ENCODE measurements at places on chromosomes 11 and 22. TPM values are rescaled to one million over a fixed set of nuclear protein-coding genes. Genes with fewer than 3 reads are reported as not detected.
A peak's percentile ranks its signal among the peaks of the same experiment; 100 is the strongest.

- DNase-seq, result peak; percentile 55
Measured at GRCh38 chr11:126716456-126717083, 284.0 kb downstream of the KIRREL3 start.

DNA sequence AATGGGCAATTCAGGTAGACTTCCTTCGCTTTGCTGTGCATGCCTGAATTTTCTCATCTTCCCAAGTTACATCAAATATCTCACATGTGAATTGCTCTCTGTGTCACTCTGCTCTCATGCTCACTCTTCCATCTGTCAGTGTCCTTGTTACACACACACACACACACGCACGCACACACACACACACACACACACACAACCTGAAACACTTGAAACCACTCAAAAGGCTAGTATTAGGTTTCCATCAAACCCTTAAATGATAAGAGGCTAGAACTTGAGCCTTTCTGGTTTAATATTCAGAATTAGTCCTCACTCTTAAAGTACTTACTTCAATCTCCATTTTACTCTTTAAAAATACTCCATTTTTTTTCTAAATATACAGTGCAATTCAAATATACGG lies 282.4 kb downstream of the C11orf87 start:
- no peak for DNase-seq

DNA sequence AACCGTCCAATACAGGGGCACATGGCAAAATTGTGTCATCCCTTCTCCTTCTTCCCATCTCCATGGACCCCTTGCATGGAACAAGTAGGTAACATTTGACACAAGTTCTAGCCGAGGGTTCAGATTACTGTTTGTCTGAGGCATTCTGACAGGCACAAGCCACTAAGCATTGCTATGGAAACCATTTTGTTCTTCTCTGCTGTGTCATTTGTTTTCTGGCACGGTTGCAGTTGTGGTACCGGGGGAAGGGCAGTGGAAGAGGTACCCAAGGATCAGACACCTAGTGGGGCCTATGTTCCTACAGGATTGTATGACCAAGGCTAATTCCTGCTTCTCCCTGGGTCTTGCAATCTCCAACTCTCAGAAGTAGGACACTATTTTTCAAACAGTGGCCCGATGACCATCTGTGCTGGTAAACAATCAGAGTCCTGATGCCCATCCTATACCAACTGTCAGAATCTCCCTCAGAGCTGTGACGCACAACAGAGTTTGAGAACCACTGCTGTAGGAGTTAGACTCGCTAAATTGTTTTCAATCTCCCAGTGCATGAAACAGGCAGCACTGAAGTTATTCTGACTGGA lies 69.3 kb downstream of the KCNC1 start:
- no peak for DNase-seq

GRCh38 chr11:33552756-33553155 lies 147.9 kb downstream of the C11orf91 start:
- no peak for DNase-seq

- DNase-seq, result no peak
Measured at GRCh38 chr11:86861810-86862209, 61.5 kb downstream of the PRSS23 start.

GRCh38 chr11:128512474-128512996 lies 74.8 kb downstream of the ETS1 start:
- no peak for DNase-seq

DNA sequence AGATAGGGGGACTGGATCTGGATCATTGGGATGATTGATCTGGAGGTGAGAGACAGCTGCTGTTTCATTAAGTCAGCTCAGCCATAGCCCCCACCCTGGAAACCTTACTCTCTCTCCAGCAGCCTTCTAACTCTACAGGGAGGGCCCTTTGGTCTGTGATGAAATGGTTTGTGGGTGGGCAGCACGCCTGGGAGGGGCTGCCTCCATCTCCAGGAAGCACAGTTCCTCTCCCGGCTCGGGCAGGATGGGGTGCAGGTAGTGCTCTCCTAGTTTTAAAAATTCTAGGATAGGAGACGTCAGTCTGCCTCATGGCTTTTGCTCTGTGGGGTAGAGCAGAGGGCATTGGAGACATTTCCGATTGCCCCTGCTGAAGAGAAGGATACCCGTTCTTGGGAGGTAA lies 89.7 kb downstream of the CEP164 start:
- DNase-seq, result no peak

DNA sequence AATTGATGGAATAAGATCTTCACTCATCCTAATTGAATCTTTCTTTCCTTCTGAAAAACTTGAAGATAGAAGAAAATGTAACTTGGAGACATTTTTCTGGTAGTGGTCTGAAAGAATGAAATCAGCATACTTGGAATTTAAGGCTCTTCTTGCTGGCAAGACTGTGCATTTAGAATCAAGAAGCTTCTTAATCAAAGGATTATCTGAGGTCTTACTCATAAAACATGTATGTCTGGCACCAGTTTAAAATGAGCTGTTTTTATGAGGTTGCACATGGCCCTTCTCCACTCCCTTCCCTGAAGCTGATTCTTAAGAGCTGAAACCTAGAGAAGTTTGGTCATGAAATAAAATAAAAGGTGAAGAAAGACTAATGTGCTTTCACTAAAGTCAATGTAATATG lies 77.3 kb downstream of the ARHGEF12 start:
- no peak for DNase-seq

DNA sequence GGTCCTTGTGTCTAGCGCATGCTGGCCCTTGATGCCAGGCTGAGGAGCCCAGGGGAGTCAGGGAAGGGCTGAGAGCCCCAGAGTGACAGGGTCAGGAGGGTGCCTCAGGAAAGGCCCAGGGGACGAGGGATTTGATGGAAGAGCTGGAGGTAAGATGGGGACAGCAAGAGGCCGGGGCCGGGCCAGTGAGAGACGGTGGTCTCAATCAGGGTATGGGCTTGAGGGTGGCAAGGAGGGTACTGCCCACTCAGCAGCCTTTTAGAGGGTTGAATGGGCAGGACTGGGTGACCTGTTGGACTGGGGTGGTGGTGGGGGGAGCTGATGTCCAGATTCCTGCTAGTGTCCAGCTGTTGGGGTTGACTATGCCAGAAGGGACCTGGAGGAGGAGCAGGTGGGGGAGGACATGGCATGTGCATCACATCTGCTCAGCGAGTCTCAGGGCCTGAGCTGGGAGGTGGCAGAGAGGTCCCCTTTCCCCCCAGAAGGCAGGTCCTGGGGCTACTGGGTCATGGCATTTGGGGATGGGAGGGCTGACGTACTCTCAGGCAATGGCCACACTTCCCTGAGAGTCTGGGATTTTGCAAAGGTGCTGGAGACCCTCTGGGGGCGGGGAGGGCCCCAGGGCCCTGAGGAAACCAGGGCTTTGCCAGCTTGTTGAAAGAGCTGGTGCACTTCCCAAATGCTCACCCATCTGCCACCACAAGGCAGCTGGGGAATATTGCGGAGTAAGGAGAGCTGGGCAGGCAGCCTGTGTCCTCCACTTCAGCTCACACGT lies 18.4 kb downstream of the MYO7A start:
- no peak for DNase-seq

- DNase-seq, result no peak
Measured at GRCh38 chr11:17807034-17807433, 72.5 kb downstream of the KCNC1 start.

DNA sequence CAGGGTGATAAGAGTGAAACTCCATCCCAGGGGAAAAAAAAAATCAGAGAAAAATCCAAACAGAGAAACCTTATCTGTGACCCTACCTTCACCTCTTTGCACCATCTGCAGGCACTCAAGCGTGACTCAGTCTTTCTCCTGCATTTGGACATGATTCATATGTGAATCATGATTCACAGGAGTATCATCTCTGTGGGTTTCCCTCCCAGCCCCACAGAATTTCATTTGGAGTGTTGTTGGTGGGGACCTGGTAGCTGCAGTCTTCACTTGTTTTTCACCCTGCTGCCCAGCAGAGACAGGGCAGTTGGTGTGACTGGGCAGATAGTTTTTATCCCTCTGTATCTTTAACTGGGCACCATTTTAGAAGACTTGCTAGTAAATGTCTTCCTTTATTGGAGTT lies 75.7 kb downstream of the DEPDC5 start:
- DNase-seq, result no peak

- DNase-seq, result peak; percentile 83
Measured at GRCh38 chr22:45577746-45578523, 75.3 kb downstream of the FBLN1 start.

GRCh38 chr11:119065369-119065768 lies 2.2 kb upstream of the VPS11 start:
- peak; percentile 20 for DNase-seq

DNA sequence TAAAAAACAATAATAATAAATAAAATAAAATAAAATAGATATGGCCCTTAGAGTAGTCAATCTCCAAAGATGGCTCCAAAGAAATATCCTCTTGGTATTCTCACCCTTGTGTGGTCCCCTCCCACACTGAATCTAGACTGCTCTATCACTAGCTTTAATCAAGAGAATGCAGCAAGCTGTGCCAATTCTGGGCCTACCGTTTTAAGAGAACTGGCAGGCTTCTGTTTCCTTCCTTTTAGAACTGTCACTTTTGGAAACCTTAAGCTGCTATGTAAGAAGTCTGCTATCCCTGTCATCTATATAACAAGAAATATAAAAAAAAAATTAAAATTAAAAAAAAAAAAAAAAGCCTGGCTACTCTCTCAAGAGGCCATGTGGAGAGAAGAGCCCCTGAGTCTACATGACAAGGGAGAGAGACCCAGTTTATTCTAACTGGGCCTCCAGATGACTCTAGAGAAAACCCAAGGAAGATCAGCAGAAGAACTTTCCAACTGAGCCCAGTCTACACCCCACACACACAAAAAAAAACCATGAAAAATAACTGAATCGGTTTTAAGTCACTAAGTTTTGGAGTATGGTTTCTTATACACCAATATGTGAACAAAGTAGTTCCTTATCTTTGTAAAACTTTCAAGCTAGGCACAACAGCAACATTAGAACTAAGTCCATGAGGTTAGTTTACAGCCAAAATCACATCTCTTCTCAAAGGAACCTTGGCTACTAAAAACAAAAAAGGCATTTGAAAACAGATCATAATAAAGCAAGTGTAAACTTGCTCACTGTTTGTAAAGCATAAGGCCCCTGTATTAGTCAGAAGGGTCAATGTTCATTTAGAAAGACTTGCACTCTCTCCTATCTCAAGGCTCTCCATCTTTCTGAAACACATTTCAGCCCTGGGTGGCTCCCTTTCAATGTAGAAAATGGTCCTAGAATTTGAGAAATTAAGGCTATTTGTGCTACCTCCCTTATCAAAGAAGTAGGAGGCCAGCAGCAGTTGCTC lies 67.3 kb downstream of the AMBRA1 start:
- DNase-seq, result no peak

- DNase-seq, result no peak
Measured at GRCh38 chr11:45366619-45367190, 80.6 kb upstream of the SYT13 start.

- DNase-seq, result no peak
Measured at GRCh38 chr22:29204455-29205183, 1.1 kb upstream of the EMID1 start.

- DNase-seq, result no peak
Measured at GRCh38 chr22:49381595-49382450, 445.9 kb downstream of the BRD1 start.

DNA sequence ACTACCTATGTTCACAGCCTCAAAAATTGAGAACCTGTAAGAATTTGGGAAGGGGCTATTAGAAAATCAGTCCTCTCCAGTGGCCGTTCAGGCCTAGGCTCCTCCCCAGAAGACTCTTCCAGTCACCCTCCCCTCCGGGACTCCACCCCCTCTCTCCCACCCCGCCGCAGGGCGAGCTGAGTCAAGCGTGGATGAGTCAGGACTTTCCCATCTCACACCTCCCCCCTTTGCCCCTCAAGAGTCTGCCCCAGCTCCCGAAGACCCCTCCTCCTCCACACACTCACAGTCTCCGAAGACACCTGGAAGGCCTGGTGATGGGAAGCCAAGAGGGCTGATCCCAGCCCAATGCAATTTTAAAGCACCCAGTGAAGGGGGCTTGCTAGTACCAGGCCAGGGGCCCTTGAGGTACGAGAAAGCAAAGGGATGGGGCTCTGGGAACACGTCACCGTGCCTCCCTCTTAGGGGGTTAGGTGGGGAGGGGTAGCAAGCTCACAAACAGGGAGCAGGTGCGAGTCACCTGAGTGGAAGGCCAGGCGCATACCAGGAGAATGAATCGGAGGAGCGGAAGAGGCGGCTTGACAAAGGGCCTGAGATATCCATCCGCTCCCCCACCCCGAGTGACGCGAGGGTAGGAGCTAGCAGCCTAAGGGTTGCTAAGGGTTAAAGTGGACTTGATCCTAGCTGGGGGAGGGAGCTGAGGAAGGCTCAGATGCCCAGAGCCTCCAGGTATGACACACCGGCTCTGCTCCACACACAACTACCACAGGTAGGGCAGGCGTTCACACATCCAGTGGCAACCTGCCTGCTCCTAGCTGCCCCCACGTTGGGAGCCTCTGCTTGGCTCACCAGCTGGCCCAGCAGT lies 13.6 kb downstream of the BCL9L start:
- peak; percentile 85 for DNase-seq

DNA sequence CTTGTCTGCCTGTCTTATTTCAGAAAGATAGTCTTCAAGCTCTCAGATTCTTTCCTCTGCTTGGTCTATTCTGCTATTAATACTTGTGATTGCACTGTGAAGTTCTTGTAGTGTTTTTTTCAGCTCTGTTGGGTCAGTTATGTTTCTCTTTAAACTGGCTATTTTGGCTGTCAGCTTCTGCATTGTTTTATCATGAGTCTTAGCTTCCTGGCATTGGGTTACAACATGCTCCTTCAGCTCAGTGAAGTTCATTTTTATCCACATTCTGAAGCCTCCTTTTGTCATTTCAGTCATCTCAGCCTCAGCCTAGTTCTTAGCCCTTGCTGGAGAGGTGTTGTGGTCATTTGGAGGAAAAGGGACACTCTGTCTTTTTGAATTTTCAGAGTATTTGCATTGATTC lies 15.5 kb upstream of the DEPDC7 start:
- no peak for DNase-seq

- no peak for DNase-seq
Measured at GRCh38 chr11:110295086-110295485, 1.3 kb downstream of the RDX start.

GRCh38 chr11:116164843-116165242 lies 607.9 kb downstream of the BUD13 start:
- DNase-seq, result no peak

Gene ELF5
- not detected for total RNA-seq

Gene VSIG2
- total RNA-seq, result 101 TPM

Gene ISX
- total RNA-seq, result 38.3 TPM

Gene SCUBE1
- total RNA-seq, result 1.1 TPM

Gene MRGPRX3
- not detected for total RNA-seq

Gene TRIM49D1
- total RNA-seq, result not detected

Gene CPT1A
- 98.9 TPM for total RNA-seq

Gene FAM111B
- total RNA-seq, result 0.40 TPM

Gene ATL3
- 50.3 TPM for total RNA-seq

Gene DCHS1
- 10.3 TPM for total RNA-seq
